ENCODE measurements at places on chromosomes 2 and 18.

DNA sequence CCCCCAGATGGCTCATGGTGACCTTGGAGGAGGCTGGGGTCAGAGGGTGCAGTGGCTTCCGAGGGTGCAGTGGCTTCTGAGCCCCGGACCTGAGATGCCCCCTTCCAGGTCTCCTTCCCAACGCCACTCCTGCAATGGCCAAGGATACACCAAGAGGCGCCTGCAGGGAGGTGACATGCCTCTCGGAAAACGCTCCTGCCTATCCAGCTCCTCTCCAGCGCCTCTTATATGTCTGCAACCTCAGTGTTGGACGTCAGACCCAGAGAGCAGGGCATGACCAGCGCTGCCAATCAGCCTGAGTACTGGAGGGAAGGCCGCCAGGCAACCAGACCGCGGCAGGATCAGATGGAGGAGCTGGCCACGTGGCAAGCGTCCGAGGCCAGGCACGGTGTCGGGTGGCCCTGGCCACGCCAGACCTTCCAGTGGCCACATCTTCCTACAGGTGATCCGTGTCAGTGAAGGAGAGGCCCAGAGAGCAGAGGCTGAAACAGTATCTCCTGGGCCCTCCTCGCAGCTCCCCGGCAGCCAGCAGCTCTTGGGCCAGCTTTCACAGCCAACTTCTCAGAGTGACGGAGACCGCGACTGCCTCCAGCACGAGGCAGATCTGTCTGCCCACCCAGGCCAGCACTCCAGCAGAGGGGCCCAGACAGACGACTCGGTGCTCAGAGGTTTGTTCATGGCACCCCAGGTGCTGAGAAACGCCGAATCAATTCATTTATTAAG is 199.5 kb upstream of the SALL3 start:
- DNase-seq: no peak

DNA sequence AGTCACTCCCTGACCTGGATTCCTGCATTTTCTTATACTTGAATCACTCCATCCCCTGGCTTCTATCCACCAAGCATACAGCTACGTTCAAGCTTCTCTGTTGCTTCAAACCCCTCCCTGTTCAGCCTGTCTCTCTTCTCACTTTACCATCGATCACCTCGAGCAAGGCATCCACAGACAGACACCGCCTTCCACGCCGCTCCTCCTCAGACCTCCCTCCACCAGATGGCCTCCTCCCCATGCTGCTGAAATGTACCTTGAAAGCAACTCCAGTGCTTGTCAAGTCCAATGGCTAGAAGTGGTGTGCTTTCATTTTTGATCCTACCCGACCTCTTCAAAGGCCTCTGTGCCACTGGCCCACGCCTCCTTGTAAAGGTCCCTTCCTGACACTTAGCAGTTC is 131.3 kb upstream of the ACAA2 start:
- no peak for DNase-seq

GRCh38 chr2:48248251-48248933 is 281.6 kb upstream of the STON1 start:
- DNase-seq: no peak

DNA sequence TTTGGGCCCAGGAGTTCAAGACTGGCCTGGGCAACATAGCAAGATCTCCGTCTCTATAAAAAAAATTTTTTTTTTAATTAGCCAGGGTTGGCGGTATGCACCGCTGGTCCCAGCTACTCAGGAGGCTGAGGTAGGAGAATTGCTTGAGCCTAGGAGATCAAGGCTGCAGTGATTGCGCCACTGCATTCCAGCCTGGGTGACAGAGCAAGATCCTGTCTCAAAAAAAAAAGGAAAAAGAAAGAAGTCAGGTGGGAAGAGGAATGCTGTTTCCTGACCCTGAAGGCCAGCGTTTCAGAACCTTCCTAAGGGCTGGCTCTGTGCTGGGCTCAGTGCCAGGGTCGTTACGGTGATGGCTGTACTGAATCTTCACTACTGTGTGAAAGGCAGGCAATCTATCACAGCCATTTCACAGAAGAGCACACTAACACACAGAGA is 35.0 kb upstream of the AGAP1 start:
- no peak for DNase-seq

DNA sequence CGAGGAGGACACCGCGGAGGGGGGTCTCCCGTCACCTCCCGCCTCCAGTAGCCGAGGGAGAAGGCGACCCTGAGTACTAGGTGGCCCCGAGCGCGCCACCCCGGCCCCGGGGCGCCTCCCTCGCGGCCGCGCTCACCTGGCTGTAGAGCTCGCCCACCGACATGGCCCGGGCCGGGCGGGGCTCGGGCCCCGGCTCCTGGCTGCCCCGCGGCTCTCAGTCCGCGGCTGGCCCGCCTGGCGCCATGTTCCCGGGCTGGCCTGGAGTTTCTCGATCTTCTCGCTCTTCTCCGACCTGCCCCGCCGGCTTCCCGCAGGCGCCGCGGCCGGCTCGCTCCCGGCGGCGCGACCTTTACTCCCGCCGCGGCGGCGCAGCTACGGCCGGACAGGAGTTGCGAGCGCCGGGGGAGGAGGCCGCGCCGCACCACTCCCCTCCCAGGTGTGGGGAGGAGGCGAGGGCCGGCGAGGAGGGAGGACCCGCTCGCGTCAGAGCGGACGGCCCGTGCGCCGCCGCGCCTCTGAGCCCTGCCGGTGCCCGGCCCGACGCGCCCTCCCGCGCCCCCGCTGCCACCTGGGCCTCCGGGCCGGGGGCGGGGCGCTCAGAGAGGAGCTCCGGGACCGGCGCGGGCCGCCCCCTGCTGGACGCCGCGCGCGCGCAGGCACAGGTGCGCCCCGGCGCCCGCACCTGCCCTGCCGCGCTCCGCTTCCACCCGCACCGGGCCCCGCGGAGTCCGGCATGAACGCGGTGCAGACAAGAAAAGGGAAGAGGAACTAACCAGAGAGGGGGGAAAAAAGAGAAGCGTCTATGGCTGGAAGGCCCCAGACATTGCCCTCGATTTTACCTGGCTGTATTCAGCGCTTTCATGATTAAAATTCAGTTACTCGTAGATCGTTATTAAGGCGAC is at the start of gene MYO5B:
MYO5B (minus strand) TSS at position 517 of the 902 bp plus-strand sequence; CDS start at position 163, 354 bp downstream.
- DNase-seq: peak; percentile 39

- DNase-seq: peak; percentile 35
These were observed 998 bp downstream of the RNF149 start for GRCh38 chr2:101307503-101307902.

DNA sequence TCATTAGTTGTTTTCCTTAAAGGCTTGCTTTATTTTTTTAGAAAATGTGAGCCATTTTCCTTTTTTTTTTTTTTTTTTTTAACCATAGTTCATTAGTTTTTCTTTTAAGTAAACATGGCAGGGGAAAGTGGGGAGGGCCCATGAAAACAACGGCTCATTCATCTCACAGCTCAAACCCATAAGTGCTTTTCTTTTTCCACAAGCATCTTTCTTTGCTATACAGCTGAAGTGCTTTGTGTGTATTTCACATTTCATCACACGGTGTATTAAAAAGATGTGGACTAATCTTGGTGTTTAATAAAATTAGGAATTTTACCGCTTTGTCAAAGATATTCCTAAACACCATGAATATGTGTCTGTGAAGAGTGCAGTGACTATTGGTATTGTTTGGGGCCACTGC is 41.6 kb downstream of the RHBDD1 start:
- no peak for DNase-seq

DNA sequence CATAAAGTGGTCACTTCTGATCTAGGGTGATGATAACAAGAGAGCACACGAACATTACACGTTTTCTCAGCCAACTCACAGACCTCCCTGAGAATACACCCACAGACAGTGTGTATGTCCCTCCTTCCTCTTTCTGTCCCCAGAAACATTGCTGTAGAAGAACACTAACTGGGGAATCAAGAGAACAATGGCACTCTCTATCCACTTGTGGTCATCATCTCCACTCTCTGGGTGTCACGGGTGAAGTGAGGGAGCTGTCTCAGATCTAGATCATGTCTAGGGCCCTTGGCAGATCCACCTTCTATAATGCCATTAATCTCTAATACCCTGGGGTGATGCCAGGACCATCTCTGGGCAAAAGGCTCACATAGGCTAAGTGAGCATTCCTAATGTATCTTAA is 97.9 kb downstream of the DNER start:
- DNase-seq: no peak

DNA sequence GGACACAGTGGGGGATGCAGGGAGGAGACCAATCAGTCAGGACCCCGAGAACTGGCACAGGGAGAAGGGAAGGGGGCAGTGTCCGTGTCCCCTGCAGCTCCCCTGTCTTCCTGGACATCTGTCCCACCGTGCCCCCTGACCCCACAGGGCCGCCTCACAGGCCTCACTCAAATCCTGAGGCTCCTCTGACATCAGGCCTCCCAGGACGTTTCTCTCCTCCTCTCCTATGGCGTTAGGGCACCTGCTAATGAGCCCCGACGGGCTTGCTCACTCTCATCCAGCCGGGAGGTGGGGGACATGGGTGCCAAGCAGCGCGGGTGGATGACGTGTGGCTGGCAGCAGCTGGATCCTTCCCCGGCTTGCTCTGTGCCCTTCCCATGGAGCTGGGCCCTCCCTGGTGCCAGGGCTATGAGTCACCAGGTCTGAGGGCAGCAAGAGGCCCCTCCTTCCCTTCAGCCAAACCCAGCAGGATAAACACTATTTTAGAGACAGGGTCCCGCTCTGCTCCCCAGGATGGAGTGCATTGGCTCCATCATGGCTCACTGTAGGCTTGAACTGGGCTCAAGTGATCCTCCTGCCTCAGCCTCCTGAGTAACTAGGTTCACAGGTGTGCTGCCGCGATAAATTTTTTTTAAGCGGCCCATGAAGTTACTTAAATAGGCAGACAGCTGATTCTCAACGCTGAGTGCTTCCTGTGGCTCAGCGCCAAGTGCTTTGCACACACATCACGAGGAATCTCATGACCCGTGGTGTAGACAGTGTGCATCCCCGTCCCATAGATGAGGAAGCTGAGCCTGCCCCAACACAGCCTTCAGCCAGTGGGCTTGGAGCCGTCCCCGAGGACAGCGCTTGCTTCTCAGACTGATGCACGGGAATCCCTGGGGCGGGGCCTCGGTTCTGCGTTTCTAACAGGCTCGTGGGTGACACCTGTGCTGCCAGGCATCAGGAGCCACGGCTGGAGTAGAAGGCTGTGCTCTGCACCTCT is 64.5 kb upstream of the HDAC4 start:
- DNase-seq: no peak

DNA sequence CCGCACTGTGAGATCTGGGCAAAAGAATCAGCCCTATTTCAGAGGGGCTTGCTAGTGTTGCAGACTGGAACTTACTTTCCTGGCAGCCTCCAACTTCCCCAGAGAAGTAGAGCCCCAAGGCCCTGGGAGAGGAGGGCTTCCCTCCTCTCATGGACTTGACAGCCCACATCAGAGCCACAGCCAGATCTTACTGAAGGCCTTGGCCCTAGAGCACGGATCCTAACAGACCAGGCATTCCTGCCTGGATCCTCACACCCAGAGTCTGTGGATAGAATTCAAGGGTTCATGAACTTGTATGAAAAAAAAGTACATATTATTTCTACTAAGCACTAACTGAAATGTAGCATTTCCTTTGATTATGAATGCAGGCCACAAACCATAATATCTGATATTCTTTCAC is 8.3 kb downstream of the WIPF1 start:
- no peak for DNase-seq

GRCh38 chr2:109117780-109118179 is 11.2 kb upstream of the SH3RF3 start:
- DNase-seq: no peak

DNA sequence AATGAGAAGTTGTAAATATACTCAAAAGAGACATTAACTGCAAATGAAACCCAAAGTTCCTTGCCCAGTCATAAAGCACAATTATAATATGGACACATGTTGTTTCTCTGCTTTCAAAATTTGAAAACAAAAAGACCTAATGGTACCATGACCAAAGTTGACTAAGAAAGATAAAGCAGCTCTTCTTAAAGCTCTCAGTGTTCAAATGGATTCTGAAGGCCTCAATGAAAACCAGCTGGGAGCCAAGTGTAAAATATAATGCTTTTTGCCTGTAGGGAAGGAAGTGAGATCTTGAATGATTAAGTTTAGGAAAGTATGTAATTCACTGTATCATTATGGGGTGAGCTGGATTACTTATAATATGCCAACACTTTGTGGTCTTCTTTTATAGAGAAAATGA is 178.6 kb downstream of the SATB2 start:
- DNase-seq: no peak

DNA sequence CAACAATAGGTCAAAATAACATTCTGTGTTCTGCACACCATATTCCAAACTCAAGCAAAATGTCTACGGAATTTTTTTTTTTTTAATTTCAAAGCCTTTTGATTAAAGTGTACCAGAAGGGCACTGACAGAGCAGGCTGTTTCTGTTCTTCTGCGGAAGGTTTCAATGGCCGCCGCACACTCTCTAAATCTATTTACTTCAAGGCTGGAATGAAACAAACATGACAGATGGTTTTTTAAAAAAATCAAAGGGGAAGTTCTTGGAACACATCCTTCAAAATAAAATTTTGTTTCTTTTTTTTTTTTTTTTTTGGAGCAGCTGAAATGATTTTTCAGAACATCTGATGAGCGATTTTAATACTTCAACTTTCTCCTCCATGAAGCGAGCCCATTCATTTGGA is 259.1 kb downstream of the TXNL1 start:
- DNase-seq: no peak

DNA sequence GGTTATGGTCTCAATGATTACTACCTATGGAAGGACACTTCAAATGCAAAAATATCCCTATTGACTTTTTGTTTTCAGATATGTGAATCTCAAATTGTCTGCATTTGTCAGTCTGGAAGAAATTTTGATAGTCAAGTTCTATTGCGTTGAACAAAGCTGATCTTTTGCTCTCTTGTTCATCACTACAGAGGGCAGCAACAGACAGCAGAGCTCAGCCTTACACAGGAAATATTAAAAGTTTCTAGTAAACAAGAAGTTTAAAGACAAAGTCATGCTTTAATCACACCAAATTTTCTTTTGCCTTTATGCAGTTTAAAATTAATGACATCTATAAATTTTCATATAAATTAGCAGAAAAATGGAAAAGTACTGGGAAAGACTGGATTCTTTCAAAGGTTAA is 617.5 kb downstream of the NR4A2 start:
- DNase-seq: no peak

- no peak for DNase-seq
These were observed 63.0 kb downstream of the PARD6G start for GRCh38 chr18:80184243-80184772.

DNA sequence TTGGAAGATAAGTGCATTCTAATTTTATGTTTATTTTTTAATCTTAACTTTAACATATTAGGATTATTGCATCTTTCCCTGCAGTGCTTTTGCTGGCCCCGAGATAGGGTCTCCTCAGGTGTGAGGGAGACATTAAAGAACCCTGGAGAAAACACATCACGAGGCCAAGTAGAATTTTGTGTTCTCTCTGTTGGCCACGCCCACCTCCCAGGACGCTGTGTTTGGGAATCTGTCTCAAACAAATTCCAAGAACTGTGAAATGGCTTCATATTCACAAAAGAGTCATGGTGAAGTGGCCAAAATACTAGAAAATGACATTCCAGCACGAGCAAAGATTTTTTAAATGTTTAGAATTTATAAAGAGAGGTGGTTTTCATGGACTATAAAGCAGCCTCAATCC is 27.3 kb downstream of the RNF144A start:
- no peak for DNase-seq

- no peak for DNase-seq
These were observed 294.7 kb upstream of the EPAS1 start for GRCh38 chr2:46002507-46002883.

- no peak for DNase-seq
These were observed 35.6 kb downstream of the COA5 start for GRCh38 chr2:98572676-98573075.
